ENCODE measurements at places on chromosomes 12 and 14.

DNA sequence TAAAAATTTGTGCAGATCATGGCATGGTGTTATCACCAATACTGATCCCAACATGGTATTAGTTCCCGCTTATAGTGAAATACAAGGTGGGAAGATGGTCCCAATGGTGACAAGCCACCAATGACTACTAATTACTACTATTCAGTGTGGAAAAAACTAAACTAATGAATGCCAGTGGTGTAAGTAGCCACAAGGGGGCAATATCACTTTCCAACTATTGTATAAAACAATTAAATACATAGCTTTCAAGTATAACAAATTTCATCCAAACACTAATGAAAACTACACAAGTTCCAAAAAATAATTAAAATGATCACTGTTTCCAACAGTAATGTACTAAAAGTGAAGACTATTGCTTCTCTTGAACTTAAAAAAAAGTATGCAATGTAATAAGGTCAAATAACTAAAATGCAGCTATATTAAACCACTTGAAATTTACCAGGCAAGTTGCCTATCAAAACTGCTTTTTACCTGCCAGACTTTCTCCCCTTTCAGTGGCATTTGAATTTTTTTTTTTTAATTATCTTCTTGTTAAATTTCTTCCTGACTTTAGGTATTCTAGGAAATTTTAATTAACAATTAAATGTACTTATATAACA lies 58.0 kb downstream of the PAPLN start:
- DNase-seq, result peak; percentile 36

- DNase-seq, result no peak
These were observed 769.4 kb downstream of the MED13L start for GRCh38 chr12:115507951-115508722.

GRCh38 chr12:64864319-64864718 lies 39.9 kb downstream of the TBC1D30 start:
- DNase-seq, result no peak

DNA sequence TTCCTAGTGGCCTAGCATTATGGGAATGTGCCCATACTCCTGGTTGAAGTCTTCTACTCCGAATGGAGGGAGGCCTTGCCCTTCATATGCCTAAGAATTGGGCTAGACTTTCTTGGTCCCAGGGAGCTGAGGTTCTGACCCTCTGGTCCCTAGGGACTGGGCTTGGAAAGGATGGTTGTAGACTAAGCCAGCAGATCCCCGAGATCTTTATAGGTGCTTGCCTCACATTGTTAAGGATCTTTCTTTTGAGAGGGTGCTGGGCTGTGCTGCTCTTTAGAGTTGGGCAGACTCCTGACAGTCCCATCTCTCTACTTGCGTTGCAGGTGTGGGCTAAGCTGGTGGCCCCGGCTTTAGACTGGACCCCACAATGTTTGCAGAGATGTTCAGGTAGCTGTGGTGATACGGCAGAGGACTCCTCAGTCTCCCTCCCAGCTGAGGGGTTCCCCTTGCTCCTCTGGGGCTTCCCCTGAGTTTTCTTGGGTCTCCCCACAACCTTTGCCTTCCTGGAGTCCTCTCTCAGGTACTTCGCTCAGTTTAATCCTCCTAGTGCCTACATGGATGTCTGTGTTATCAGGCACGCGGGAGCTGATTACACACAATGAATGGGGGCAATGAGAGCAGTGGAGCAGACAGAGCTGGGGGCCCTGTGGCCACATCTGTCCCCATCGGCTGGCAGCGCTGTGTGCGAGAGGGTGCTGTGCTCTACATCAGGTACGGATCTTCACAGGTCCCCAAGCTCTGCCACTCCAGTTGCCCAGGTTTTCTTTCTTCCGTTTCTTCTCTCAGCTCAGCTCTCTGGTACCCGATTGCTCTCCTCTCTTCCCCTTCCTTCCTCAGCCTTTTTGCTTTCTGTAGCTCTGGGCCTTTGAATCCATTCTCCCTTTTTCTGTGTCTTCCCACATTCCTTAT lies 1.3 kb downstream of the MBD6 start:
- DNase-seq, result no peak

DNA sequence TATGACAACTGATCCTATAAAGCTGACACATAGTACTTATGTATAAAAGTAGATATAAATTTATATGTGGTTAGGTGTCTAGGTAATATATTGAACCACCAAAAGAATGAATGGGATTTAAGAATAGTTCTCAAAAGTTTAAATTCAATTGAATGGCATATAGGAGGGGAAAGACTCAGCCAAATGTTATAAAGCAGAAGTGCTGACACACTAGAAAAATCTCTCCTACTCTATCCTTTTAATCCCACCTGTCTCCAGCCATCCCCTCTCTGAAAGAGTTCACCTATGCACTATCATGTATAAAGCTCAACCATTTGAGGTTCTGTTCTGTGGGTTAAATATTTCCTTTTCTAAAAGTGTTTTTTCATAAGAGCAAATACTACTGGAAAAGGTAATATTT lies 400.7 kb downstream of the SOX5 start:
- no peak for DNase-seq

GRCh38 chr14:56659964-56660551 lies 80.5 kb downstream of the TMEM260 start:
- peak; percentile 23 for DNase-seq

Measured in activated CD4-positive, alpha-beta T cell treated with anti-CD3 and anti-CD28 coated beads, Interleukin-10, Interleukin-2, amounts not matched to agents 100 ng/mL and 50 ng/mL, durations not matched to agents 16 hours and 8 hours (primary cell).